ENCODE measurements at places on chromosomes 12 and 14.

- no peak for DNase-seq
Observed at GRCh38 chr12:51346581-51346980, at the start of gene CELA1. Gene CELA1, minus strand, starts transcription at chr12:51346679. Its CDS starts 41 bp downstream, at chr12:51346638.

DNA sequence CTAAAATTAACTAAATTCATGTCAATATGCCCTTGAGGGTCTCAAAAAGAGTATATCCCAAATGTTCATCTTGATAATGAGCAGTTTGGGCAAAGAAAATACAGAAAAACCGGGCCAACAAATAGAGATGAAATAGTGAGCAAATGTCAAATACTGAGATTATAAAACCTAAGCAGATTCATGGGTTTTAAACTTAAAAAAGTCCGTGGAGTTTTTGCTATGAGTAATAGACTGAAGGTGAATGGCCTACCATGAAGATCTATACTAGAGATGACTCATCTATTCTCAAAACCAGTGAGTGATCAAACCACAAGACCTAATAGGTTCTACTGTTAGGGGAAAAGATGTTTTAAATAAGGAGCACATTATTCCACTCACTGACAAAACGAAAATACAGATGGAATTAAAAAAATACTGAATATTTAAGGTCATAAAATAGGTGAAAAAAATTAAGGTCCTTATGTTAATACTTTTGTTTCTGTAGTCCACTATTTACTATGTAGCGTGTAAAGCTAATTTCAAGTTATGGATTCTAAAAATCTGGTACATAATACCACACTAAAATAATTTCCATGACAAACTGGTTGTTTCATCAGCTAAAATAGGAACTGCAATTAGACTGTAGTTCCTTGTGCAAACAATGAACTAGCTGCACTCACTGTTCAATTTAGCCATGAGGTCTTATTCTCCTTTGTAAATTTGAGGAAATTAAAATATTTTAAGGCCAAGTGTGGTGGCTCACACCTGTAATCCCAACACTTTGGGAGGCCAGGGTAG lies 5.0 kb downstream of the HNRNPC start:
- no peak for DNase-seq

DNA sequence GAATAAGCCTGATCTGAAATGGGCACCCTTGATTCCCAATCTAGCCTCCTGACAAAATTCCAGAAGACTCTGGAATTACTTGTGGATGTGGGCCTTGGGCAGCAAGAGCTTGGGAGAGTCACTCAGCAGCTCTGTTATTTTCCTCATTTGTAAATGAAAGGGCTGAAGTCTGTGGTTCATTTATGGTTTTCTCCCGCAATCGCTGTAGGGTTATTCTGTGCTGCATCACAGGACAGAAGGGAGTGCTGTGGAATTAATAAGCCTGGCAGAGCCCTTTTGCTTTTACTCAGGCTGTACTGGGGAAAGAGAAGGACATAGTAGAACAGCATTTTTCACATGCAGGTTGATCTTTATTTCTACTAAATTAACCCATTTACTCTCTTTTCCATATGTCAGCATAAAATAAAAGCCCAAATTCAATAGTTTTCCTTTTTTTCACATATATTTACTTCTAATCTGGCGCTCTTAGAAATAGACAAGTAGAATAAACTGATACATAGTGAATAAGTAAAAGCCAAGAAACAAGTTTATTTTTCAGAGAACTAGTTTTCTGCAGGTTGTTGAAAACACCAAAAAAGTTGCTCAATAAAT lies 49.2 kb downstream of the DUSP16 start:
- peak; percentile 41 for DNase-seq

- DNase-seq = no peak
Observed at GRCh38 chr12:1812650-1813302, 7.6 kb upstream of the LRTM2 start.

GRCh38 chr14:91748049-91748448 lies 16.2 kb upstream of the CATSPERB start:
- no peak for DNase-seq

GRCh38 chr12:119803381-119803791 lies 73.7 kb downstream of the CIT start:
- peak; percentile 41 for DNase-seq

- no peak for DNase-seq
Observed at GRCh38 chr14:74841230-74842207, 34.4 kb downstream of the PROX2 start.

DNA sequence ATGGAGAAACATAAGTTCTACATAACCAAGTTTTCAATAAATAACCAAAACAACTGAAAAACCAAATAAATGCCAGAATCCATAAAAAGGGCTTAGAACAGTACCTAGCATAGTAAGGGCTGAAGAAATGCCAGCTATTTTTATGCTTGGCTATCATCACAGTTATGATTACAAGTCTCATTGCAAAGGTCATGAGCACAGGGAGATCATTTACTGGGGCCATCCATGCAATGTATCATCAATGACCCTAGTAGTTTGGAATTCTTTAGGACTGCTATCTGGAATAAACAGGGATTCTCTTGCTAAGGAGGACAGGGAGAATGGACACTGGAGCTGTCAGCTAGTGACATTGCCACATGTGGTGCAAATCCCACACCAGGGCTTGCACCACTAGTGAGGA lies 92.5 kb upstream of the NAP1L1 start:
- DNase-seq = no peak

Measured in SK-N-SH (cell line).